NCI-H1105 (cell line): ENCODE measurements at places on chromosomes 7 and 10.

GRCh38 chr10:56346845-56347415 lies 14.1 kb downstream of the ZWINT start:
- DNase-seq = no peak

DNA sequence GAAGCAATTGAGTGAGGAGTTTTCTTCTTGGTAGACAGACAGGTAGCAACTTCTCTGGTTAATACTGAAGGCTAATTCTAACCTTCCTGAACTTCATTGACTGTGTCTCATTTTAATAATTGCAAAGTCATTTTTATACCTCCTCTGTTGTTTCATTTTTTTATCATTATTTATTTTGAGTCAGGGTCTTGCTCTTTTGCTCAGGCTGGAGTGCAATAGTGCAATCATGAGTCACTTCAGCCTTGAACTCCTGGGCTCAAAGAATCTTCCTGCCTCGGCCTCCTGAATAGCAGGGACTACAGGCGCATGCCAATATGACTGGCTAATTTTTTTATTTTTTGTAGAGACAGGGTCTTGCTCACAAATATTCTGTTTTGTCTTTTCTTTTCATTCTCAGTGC lies 45.4 kb downstream of the APBB1IP start:
- no peak for DNase-seq

DNA sequence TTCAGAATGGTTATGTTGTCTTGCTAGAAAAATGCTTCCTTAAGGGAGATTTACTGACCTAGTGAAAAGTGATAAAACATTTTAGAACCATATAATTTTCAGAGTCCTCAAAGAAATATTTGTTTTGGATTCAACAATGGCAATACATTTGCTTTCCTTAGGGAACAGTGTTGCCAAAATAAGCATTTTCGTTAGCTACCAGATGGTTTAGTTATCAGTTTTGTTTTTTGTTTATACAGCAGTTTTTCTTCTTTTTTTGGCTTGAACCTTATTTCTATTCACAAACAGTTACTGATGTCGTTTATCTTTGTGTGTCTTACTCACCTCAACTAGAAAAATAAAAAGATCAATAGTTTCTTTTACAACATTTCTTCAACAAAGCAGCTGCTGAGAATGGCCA lies 48.6 kb downstream of the EXOC4 start:
- no peak for DNase-seq

DNA sequence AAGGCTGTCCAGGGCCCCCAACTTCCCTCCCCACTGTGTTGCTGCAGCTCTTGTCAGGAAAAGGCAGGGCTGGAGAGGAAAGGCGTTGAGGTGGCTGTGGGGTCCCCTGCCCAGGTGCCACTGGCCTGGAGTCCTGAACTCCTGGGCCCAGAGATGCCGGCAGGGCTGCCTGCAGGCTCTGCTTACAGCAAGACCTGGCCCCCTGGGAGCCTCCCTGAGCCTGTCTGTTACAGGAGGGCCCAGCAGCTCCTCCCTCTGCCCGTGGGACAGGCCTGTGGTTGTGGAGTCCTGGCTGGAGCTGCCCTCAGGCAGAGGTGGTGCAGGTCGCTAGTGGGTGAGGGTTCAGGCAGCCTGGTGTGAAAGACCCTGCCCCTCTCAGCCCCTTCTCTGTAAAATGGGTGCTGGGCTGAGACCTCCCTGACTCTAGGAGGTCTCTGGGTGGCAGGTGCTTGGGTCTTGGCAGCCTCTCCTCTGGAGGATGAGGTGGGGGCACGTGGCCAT lies 9.9 kb downstream of the ANTXRL start:
- DNase-seq = no peak

DNA sequence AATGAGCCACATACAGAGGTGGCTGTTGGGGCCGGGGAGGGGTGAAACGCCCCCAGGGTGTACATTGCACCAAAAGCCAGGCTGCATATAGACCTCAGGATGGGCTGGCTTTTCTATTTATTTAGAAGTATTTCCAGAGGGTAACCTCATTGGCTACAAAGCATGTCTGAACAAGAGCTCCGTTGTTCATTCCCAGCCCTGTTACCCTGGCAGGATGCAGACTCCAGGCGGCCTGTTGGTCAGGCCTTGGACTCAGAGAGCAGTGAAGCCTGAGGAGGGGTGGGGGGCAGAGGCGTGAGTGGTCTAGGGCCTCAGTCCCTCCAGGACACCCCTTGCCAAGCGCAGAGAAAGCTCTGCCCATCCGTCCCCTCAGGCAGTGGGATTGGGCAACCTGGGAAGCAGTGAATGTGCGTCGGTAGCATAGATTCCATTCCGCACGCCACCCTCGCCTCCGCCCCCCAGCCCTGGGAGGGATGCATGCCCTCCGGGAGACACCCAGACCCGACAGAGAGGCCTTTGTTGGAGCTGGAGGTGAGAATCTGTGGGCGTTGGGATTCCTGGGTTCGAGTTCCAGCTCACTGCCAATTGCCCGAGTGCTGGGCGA lies 41.9 kb downstream of the TCF7L2 start:
- no peak for DNase-seq

DNA sequence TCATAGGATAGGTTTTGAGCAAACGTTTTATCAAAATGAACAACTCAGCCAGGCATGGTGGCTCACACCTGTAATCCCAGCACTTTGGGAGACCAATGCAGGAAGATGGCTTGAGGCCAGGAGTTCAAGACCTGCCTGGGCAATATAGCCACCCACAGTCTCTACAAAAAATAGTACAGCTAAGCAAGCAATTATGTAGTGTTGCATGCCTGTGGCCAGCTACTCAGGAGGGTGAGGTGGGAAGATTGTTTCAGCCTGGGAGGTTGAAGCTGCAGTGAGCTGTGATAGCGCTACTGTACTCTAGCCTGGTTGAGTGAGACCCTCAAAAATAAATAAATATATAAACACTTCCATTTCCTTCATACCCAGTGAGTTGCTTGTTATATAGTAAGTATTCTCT lies 67.1 kb downstream of the LSMEM1 start:
- DNase-seq = no peak

GRCh38 chr7:152850420-152850819 lies 90.9 kb downstream of the ACTR3B start:
- no peak for DNase-seq

DNA sequence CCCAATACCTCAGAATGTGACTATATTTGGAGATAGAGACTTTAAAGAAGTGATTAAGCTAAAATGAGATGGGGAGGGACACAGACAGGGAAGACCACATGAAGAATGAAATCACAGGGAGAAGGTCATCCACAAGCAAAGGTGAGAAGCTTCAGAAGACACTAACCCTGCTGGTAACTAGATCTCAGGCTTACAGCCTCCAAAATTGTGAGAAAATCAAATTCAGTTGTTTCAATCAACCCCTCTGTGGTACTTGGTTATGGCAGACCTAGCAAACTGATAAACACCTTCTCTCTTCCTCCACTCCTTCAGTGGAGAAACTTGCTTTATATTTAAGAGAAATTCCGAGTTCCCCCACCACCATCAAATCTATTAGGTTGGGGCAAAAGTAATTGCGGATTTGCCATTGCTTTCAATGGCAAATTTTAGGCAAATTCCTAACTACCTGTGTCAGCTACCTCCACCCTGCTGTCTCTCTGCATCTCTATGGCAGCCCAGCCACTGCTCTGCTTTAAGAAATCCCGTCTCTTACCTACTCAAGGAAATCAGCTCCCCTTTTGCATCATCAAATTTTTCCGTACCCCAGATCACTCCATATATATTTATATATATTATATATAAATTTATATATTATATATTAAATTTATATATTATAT lies 38.2 kb downstream of the SEMA3E start:
- no peak for DNase-seq

DNA sequence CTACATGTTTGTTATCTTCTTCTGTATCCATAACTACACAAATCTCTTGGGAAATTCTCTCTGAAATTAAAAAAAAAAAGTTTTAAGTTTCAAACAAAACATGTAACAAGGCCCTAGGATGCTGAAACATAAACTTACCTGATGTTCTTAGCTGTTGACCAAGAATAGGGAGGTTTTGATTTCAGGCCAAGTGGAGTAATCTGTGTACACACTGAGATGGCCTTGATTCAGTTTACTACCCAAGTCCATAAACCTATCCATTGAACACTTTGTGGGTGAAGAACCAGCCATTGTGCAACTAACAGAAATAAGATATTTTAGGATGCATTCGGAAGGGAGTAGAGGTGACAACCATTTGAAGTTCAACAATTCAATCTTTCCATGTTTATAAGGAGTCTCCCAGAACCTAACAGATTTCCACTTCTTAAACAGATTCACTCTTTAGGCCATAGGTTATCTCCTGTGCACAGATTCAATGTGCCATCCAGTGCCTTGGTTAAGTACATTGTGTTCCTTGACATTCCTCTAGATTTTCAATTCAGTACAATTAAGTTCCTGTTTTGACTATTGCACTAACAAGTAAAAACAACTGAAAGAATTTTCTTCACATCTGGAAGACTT lies 143.1 kb downstream of the CRPPA start:
- no peak for DNase-seq

DNA sequence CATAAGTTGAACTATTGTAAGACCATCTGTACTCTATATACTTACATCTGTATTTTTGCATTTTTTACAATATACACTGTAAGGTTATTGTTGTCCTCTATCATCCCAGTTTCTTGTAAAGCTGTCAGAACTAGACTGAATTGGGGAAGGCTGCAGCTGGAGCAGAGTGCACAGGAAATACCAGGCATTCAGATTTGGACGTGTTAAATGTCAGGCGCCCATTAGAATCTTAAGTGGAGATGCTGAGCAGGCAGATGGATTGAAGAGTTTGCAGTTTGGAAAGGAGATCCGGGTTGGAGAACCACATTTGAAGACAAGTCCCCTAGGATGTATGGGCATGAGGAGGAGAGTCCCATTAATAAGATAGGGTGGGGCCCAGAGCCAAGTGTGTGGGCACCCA lies 40.4 kb downstream of the MTURN start:
- no peak for DNase-seq

DNA sequence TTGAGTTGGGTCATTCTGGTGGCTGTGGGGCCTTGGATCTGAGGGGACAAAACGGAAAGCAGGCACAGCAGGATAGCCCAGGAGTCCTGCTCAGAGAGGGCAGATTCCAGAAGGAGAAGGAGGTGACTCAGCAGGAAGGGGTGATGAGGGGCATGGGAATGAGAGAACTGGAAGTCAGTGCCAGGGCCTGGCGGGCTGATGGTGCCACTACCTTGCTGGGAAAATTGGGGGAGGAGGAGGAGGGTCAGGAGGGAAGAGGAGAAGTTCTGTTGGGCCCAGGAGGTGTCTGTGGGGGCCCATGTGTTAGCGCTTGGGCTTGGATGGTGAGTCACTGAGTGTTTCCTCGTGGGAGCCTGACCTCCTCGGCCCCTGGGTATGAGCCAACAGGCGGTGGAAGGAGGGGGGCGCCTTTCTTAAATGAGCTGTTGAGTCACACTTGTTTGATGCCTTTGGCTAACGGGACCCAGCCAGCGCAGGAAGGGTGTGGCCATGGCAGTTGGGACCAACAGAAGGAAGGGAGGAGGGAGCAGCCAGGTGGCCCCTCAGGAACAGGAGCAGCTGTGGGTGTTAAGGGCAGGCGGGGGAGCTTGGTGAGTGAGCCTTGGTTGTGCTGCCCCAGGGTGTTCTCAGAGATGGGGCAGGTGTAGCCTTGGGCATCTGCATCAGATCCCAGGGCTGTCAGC lies 130.0 kb upstream of the BTBD16 start:
- DNase-seq = no peak

- DNase-seq = no peak
These were observed 717.6 kb downstream of the SORCS1 start for GRCh38 chr10:106446920-106447319.

DNA sequence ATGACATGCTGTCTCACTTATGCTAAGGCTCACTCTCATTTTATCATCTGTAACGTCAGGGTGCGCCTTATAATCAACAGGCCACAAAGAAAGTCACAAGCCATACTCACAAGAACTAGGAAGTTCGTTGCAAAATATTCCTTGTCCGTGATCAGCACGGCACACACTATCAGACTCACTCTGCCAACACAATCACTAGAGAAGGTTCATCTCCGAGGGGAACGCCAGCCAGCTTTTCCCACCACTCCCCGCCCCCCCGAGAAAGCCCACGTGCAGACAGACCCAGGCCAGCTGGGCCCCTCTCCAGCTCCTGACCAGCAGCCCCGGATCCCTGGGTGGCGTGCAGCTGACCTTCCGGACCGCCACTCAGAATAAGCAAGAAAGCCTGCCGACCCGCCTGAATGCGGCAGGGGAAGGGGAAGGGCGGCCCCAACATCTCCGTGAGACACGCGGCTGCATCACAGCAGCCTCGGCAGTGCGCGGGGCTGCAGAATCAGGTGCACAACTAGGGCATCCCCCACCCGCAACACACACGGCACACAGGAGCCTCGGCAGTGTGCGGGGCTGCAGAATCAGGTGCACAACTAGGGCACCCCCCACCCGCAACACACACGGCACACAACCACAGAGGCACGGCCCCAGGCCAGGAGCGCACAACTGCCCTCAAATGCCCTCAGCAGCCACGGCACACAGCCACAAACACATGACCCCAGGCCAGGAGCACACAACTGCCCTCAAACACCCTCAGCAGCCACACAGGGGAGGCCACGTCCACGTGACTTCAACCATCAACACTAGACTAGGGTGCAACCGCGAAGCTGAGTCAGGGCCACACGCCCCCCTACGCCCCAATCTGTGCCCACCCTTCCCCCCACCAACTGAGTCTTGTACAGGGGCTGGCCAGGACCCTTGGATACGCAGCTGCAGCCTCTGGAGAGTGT lies 2.5 kb upstream of the GPR146 start:
- no peak for DNase-seq

GRCh38 chr10:78217336-78217735 lies 183.7 kb downstream of the RPS24 start:
- DNase-seq = no peak

- DNase-seq = no peak
These were observed 108.6 kb downstream of the ADARB2 start for GRCh38 chr10:1628757-1629156.

DNA sequence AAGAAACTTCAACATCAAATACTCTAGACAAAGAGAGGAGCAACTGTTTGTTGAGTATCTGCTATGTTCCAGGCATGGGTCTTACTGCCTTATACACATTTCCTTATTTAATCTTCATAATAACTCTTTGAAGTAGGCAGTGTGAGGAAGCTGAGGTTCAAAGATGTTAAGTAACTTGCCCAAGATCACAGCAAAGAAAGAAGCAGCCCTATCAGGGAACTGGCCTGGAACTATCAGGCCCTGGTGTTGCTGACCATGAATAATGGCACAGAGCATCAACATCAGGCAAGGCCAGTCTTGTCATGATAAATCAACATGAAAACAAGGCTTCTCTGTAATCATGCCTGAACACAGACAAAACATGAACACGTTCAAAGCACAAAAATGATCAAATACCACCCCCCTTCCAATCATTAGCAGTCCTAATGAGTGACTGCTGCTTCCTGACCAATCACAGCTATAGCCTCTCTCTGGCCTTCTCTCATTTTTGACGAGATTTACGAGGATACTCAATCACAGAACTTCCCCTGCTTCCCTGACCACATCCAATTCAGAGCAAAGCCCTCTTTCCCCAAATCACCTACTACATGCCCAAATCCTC lies 2.3 kb downstream of the GSDME start:
- no peak for DNase-seq
